ENCODE measurements at places on chromosomes 7 and 10.

DNA sequence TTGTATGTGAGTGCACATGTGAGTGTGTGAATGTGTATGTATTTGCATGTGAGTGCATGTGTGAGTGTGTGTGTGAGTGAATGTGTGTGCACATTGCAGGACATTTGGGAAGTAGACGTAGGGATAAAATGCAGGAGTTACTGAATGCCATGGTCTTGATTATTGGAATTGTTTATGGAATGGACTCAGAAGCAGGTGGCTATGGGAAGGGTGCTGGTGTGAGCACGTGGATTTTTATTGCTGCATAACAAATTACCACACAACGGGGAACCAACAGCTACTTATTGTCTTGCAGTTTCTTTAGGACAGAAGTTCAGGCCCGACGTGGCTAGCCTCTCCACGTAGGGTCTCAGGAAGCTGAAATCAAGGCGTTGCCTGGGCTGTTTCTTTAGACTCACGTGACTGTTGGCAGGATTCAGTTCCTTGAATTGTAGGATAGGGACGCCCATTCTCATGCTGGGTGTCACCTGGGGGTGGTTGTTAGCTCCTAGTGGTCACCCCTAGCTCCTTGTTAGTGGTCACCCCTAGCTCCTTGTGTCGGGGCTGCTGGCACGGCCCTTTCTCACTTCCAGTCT lies 48.3 kb upstream of the ZNF32 start:
- no peak for DNase-seq

GRCh38 chr10:131402771-131403650 lies 91.5 kb upstream of the TCERG1L start:
- DNase-seq = no peak

- DNase-seq = peak; percentile 32
These were observed 45.5 kb downstream of the GSAP start for GRCh38 chr7:77370606-77371005.

- DNase-seq = no peak
These were observed 6.4 kb downstream of the USP6NL start for GRCh38 chr10:11604865-11605650.

- no peak for DNase-seq
These were observed 495 bp downstream of the EIF3B start for GRCh38 chr7:2354939-2355704.
